ENCODE measurements at places on chromosomes 5 and 9.

- no peak for DNase-seq
Observed at GRCh38 chr9:88680505-88681160, 145.7 kb downstream of the NXNL2 start.

GRCh38 chr9:110115341-110115820 is 92.6 kb downstream of the C9orf152 start:
- no peak for DNase-seq

GRCh38 chr5:176545737-176546509 is 3.2 kb upstream of the CDHR2 start:
- no peak for DNase-seq

GRCh38 chr5:37710965-37711364 is 128.9 kb downstream of the GDNF start:
- no peak for DNase-seq

- DNase-seq = no peak
Observed at GRCh38 chr9:38195737-38196161, 126.7 kb upstream of the SHB start.

GRCh38 chr5:34542818-34543217 is 113.3 kb upstream of the RAI14 start:
- DNase-seq = no peak

- no peak for DNase-seq
Observed at GRCh38 chr5:142544071-142544753, 141.7 kb downstream of the FGF1 start.

DNA sequence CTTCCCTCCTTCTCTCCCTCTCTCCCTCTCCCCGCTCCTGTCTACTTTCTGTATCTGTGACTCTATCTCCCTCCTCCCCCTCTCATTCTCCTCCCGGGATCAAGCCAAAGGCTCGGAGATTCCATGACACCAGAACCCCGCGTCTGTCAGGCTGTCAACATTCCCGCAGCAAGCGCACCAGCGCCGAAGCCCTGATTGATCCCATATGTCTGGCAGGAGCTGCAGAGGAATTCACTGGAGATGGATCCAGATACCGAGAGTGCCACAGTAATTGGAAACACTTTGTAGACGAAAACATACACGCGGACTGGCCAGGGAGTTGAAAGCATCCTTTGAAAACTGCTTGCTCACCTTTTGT is 300 bp upstream of the SVEP1 start:
- DNase-seq = no peak

Data from activated effector memory CD4-positive, alpha-beta T cell treated with Interleukin-2 at 50 U/mL for 16 hours (primary cell).